ENCODE measurements at places on chromosomes 1 and 21.
A peak's percentile ranks its signal among the peaks of the same experiment; 100 is the strongest.

DNA sequence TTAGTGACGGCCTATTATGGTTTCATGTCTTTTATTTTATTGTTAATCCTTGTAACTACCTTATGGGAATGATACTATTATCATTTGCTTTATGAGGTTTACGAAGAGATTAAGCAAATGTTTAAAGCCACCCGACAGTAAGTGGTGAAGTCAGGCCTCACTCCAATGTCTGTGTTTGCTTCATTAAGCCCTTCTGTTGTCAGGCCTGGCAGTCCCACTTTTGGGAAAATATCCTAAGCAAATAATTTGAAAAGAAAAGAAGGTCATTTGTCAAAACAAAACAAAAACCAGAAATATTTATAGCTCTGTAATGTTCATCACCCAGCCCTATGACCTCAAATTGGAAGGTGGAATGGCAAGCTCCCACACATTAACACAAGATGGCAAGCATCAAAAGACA, 40.7 kb upstream of the USP24 start:
- no peak for DNase-seq

DNA sequence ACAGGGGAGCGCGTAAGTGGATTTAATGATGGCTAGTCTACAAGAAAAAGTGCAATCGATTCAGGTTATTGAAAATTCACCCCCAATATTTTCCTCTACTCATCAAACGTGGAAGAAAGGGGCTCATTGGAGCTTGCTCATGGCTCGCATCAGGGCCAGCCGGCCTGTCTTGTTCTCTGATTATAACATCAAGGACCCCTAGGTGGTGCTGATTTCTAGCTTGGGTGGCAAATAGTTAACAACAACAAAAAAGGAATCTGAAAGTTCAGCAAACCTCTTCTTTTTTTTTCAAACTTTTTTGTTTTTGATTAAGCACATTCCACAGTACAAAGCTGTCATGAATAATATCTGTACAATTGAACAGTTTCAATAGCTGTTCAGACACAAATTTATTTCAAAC, 35.8 kb upstream of the SOD1 start:
- DNase-seq = no peak

DNA sequence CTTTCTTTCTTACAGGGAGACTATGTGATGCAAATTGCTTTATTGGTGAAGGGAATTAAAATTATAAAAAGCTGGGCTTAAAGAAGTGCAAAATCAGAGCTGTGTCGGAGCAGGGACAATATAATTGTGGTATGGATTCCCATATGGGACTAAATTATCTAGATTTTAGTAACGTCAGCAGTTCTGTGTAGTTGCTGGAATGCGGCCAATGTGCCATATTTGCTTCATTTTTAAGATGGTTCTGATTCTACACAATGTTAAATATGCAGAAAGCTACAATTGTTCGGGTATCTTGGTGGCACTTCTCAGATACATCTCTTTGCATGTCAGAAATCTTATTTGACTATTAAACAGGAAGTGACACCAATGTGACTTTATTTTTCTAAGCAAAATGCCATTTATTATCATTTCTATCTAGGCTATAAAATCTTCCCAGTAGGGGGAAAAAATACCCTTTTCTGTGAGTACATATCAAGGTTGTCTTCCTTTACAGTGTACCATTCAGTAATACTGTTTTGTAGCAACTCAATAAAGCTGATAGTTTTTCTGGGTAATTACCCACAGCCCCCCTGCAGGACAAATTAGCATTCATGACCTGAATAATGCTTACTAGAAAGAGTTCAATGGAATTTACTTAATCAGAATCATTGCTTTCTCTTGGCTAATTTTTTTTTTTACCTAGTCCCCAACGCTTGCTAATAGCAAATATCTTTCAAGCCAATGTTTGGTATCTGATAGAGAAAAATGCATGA, 288.3 kb upstream of the ADGRL2 start:
- no peak for DNase-seq

- peak; percentile 4 for DNase-seq
These were observed 430 bp downstream of the WASF2 start for GRCh38 chr1:27489501-27489972.

GRCh38 chr1:48561444-48561843, 89.4 kb upstream of the SPATA6 start:
- no peak for DNase-seq

- no peak for DNase-seq
These were observed 176.2 kb downstream of the KIF26B start for GRCh38 chr1:245330951-245331350.

GRCh38 chr1:223513309-223513708, 120.1 kb downstream of the CCDC185 start:
- DNase-seq = no peak

- DNase-seq = no peak
These were observed 57.1 kb downstream of the TNFSF18 start for GRCh38 chr1:172993640-172994039.

DNA sequence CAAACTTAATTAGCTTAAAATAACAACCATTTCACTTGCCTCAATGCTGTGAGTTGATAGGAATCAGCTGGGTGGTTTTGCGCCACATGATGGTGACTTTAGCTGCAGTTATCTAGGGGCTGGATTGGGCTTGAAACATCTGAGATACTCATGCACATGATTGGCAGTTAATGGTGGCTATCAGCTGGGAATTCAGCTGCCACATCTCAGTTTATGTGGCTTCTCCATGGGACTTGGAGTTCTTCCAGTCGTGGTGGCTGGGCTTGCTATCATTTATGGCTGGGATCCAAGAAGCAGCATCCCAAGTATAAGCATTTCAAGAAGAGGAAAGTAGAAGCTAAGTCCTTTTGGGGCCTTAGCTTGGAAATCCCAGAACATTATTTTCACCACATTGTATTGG, 36.4 kb downstream of the PDC start:
- DNase-seq = no peak

DNA sequence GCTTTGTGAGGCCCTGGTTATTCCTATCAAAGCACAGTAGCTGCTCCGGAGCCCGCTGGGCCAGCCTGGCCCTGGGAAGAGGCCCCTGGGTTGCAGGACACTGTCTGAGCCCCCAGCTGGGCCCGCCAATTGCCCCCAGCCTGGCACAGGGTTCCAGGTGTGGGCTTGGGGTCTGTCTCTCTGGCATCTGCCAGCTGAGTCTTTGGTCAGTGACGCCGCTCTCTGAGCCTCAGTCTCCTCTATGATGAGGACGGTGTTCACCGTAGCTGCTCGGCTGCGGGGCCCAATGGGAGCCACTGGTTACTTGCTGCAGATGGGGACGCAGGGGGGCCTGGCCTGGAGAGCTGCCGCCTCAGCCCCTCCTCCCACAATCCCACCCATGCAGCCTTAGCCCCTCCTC, 41.0 kb downstream of the TP73 start:
- no peak for DNase-seq

DNA sequence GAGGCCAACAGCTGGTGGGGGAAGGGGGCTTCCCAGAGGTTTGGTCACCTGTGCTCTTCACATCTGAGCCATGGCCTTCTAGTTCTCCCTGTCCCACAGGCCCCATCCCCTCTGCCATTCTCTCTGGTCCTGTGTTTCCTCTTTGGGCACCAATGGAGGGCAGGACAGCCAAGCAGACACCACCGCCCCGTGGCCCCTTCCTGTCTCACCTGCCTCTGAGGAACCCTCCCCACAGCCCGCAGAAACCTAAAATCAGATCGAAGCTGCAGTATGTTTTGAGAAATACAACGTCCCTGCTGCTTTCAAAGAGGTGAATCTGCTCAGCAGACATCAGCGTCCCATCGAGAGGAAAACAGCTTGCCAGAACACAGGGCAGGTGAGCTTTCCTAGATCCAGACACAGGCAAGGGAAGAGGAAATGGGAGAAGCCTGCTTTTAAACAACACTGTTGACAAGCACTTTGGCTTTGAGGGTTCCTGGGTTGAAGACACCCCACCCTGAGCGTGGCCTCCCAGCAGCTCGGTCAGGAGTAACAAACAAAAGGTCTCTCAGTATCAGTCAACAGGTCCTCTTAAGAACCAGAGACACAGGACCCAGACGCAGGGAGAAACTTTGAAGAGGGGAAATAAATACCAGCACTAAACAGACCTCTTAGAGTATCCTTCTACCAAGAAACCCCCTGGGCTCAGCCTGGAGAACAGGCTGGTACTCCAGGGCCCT, 2.3 kb downstream of the PANK4 start:
- DNase-seq = peak; percentile 33

GRCh38 chr1:201636097-201636496, 97.2 kb downstream of the NAV1 start:
- DNase-seq = no peak

- no peak for DNase-seq
These were observed 177.1 kb downstream of the NEGR1 start for GRCh38 chr1:72105201-72105600.

DNA sequence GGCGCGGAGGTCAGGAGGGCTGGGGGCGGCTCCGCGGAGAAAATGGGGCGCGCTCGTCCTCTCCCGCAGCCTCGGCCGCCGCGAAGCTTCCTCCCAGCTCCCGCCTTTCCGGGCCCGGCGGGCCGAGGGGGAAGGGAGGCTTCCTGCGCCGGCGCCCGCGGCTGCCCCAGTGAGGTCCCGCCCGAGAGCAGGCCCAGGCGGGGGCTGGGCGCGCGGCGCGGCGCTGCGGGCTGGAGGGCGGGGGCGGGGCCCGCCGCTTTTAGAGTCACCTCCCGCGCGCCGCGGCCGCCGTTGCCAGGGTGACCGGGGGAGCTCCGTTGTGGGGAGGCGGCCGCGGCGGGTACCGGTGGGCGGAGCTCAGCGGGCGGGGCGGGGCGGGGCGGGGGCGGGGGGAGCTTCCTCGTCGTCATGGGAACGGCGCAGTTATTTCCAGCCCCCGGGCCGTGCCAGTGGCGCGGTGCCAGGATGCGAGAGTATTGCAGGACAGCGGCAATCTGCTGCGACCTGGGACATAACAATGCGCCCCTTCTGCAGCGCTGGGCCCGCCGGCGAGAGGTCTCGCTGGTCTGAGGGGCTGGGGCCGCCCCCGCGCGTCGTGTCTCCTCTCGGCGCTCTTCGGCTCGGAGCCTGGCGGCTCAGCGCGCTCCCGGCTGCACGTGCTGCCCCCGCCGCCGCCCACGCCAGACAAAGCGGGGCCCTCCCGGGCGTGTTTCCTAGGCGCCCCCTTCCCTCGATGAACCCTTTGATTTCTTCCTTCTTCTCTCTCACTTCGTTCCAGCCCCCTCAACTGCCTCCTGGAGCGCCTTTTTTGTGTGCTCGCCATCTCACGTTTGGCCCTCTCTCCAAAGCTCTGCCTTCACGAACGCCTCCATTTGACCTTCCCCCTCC, 16.9 kb downstream of the IER5 start:
- DNase-seq = peak; percentile 88

GRCh38 chr21:29436143-29436542, 137.4 kb downstream of the BACH1 start:
- DNase-seq = no peak

DNA sequence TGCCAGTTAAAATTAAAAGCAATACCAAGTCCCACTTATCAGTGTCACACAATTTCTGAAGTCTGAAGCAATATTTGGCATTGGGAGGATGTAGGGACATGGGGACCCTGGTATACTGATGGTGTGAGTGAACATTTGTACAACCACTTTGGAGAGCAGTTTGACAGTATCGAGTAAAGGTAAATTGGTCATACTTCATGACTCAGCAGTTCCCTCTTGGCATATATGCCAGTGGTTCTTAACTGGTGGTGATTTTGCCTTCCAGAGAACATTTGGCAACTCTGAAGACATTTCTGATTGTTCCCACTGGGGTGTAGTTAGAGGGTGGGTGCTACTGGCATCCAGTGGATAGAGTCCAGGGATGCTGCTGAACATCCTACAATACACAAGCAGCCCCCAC, 19.7 kb downstream of the FMOD start:
- DNase-seq = no peak

DNA sequence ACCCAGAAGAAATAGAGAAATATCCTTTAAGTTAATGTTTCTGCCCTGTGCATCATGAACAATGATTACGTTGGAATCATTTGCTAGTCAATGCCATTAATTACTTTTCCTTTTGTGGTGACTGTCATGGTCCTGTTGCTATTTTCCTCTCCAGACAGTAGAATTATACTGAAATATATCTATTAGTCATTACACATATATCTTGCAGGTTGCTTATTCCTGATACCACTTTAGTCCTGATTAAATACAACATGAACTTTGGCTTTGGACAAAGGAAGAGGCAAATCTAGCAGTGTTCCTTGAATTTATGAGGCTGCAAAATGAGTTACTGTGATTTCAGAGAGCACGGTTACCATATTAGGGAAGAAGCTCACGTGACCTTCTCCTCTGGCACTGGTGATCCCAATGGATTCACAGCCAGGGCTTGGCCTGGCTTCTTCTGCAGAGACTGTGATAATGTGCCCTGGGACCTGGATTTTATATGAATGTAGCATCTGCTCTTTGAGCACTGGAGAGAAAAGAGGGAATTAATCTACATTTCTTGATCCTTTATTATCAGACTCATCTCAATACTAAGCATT, 12.4 kb upstream of the KRTAP19-8 start:
- DNase-seq = no peak

GRCh38 chr1:19708567-19709110, 44.0 kb downstream of the HTR6 start:
- no peak for DNase-seq

DNA sequence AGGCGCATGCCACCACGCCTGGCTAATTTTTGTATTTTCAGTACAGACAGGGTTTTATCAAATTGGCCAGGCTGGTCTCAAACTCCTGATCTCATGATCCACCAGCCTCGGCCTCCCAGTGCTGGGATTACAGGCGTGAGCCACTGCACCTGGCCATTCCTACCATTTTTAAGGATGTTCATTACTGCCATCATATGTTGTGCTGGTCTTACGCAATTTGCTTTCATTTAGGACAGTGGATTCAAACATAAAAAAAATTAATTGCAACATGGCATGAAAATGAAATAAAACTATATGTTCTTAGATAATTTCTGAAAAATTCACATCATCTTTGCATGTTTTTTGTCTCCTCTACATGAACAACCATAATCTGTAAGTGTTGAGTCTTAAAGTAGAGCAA, 527.7 kb downstream of the LTN1 start:
- DNase-seq = no peak
